ENCODE measurements at places on chromosomes 6 and 20.

- no peak for DNase-seq
Observed at GRCh38 chr20:61760731-61761130, 304.9 kb downstream of the TAF4 start.

GRCh38 chr6:108652375-108652774, 91.7 kb downstream of the FOXO3 start:
- no peak for DNase-seq

DNA sequence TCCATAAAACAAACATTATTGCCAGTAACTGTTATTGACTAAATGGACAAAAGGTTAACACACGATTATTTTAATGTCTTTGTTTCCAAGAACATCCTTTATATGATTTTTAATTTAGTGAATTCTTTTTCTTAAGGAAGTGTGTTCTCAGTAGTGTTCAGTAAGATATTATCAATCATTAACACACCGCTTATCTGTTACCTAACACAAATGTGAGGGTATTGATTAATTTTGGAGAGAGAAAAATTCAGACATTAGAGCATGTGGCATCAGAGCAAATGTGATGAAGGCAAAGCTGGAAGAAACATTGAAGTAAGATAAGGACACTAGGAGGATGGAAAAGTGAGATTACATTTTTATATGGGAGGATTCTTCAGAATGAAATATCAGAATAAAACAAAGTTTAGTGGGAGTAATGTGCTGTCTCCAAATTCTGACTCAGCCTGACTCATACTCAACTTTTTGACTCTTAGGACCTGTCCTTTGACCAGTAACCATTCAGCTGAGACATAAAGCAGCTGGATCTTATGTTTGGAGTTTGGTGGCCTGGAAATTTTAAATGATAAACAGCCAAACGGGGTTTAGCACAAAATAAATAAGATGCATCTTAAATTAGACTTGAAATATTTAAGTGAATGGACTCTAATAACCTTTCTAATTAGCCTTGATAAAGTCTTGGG, 348.6 kb downstream of the CD109 start:
- DNase-seq, result peak; percentile 62

GRCh38 chr6:148398678-148399077, 56.0 kb downstream of the SASH1 start:
- DNase-seq, result no peak

DNA sequence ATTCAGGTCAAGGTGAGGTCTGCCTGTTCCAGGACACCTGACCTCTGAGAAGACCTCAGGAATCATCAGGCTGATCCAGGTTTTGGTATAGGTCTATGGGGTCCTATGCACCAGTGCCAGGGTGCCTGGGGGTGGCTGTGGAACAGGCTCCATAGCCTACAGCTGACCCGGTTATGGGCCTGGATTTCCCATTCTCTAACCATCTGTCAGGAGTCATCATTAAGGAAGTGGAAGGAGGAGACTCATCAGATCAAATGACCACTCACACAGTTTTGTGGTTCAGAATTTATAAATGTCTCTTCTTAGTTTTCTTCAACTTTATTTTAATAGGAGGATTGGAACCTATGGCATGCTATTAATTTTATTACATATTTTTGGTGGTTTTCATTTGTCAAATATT, 14.8 kb downstream of the PLA2G7 start:
- no peak for DNase-seq

DNA sequence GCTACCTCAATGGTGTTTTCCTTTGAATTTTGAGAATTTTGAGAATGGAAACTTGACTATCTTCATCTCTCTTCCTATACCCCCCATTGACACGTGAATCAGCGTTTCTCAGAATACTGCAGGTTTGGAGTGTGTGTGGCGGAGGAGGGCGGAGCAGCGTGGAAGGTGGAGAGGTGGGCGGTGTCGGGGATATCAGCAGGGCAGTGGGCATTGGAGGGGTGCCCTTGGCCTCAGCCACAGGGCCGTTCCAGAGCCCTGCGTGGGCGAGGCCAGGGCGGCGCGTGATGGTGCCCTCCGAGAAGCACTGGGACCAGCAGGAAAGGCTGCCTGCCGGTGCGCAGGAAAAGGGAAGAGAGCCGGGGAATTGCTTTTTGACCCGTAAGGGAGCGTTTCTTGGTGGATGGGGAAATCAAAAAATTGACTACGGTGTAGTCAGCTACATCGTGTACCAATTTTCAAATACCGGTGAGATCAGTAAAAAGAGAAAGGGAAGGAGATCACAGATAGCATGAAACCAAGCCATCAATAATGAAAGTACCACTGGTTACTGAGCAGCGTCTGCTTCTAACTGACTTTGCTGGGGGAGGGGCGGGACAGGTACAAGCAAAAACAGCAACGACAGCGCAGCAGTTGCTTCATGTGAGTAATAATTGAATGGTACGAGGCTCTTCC, 82.7 kb upstream of the DUSP22 start:
- no peak for DNase-seq

GRCh38 chr20:53126185-53126584, 154.0 kb downstream of the TSHZ2 start:
- DNase-seq, result no peak

DNA sequence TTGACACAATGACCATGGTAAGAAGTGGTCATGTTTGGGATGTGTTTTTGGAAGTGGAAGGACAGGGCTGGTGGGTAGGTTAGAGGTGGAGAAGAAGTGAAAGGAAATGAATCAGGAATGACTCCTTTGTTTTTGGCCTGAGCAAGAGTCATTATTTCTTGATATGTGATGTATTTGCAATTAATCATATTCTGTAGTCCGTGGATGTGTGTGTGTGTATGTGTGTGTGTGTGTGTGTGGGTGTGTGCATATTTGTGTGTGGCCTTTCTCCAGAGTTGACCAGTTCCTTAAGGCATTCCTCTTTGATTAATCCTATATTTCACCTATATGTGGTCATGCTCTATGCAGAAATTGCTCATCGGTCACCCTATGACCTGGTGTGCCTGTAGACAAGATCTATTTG, 130.7 kb downstream of the UTRN start:
- peak; percentile 86 for DNase-seq

- no peak for DNase-seq
Observed at GRCh38 chr6:154229786-154230185, 126.8 kb downstream of the IPCEF1 start.

- DNase-seq, result peak; percentile 0
Observed at GRCh38 chr20:9837634-9838033, 1.2 kb downstream of the PAK5 start.

- DNase-seq, result no peak
Observed at GRCh38 chr6:134764741-134765140, 185.2 kb downstream of the ALDH8A1 start.

GRCh38 chr20:1569415-1569881, 11.9 kb upstream of the SIRPD start:
- DNase-seq, result peak; percentile 56

DNA sequence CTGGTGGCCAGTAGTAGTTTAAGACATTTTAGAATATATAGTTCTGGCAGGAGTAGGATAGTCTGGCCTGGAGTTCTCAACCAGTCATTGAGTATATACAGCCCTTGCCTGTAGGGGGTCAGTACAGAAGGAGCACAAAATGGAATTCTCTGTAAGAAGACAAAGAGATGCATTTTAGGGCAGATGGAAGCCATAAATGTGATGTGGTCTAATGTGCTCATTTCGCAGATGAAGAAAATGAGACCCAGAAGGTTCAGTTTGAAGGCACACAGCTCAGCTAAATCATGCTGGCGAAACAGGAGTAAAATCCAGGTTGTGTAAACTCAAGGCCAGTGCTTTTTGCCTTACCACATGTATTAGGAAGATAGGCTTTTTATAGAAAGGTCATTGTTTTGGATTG, 29.6 kb downstream of the QKI start:
- DNase-seq, result no peak

GRCh38 chr6:159761129-159761872, 544 bp upstream of the ACAT2 start:
- DNase-seq, result peak; percentile 21

GRCh38 chr6:139568956-139569538, 194.6 kb upstream of the CITED2 start:
- peak; percentile 85 for DNase-seq

DNA sequence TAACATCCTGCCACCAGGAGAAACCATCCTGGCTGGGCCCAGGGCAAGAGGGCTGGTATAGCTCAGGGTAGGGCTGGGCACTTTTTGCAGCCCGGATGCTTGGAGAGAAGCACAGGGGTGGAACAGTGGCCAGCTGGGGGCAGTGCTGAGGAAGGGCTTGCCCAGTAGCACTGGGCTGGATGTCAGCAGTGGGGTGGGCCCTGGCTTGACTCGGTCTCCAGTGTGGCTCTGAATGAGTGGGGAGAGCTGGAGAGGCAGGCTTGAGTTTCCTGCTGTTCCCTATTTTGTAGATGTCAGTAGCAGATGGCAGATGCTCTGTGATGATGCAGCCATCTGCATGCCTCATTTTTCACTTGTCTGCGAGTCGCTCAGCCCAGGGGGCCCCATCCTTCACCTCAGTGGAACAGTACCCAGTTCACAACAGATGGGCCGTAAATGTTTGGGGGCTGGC, 56.3 kb upstream of the TULP1 start:
- no peak for DNase-seq

GRCh38 chr6:82076916-82077315, 170.6 kb downstream of the IBTK start:
- DNase-seq, result peak; percentile 45

DNA sequence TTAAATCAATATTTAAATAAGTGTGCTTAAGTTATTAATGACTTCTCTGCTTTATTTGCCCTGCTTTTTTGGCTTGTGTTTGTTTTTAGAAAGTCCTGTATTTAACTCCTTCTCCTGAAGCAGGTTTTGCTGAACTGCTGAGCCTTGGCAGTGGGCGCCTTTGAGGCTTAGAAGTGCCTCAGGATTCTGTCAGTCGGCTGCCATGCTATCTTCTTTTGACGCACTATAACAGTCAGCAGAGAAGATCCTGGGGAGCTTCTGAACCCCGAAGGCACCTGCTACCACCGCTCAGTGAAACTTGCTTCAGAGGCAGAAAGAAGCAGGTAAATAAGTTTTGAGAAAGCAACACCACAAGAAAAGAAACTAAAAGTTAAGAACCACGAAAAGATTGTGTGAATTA, 22.4 kb downstream of the PCMT1 start:
- DNase-seq, result no peak

GRCh38 chr6:157229713-157230112, 93.6 kb downstream of the TMEM242 start:
- no peak for DNase-seq

DNA sequence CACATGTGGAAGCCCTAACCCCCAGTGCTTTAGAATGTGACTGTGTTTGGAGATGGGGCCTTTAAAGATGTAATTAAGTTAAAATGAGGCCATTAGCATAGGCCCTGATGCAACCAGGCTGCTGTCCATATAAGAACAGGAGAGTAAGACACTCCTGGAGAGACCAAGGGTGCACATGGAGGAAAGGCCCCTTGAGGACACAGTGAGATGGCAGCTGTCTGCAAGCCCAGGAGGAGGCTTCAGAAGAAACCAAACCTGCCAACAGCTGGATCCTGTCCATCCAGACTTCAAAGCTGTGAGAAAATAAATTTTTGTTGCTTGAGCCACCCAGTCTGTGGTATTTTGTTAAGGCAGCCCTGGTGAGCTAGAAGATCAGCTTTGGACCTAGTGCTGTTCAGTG, 16.8 kb upstream of the SNRPB2 start:
- no peak for DNase-seq

DNA sequence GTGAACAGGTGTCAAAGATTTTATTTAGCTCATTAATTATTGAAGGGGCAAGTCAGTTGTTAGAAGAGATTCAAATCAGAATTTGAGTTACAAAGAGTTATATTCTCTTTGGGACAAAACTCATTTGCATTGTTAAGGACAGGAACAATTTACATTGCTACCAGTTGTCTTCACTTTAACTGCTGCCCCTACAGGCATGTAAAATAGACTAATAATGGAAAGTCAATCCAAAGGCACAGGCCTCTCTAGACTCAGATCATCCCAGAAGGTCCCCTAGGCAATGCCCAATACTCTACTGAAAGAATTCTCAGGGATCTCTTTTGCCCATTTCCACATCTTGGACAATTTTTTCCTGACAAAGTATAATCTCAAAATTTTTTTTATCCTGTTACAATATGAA, 95.7 kb downstream of the SCP2D1 start:
- no peak for DNase-seq

DNA sequence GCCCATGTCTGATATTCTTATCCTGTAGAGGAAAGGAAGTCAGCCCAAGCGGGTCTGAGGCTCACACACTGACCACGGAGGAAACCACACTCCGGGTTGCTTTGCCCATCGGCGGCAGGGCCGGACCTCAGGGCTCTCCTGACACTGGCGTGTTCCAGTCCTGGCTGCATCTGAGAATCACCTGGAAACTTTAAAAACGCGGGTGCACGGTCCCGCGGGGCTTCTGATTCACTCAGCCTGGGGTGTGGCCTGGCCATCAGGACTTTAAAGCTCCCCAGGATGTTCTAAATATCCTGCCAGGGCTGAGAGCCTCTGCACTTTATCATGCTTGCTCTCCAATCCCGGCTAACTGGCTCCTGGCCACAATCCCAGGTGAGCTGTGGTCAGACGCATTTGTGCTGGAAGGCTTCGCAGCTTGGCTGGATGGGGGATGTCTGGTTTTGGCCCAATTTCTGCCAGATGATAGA, 47.7 kb upstream of the DACT2 start:
- DNase-seq, result peak; percentile 8

DNA sequence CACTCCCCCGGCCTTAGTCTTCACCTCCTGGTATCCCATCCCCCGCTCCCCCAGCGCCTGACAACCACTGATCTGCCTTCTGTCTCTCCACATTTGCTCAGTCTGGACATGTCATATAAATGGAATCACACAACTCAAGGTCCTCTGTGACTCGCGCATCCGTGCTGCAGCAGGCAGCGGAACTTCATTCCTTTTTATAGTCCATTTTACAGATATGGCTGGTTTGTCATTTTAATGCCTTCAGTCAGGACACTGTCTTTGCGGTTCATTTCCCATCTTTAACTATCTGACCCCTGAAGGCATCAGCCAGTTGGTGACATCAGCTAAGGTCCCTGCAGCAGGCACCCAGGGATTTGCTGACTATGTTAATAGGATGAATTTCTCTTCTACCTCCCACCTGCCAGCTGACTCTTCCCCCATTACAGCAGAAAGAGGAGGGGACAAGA, 125.7 kb downstream of the ZMYND8 start:
- no peak for DNase-seq

- no peak for DNase-seq
Observed at GRCh38 chr6:45772886-45773495, 242.7 kb downstream of the CLIC5 start.
